ENCODE measurements at places on chromosomes 2 and 18. TPM values are rescaled to one million over a fixed set of nuclear protein-coding genes. Genes with fewer than 3 reads are reported as not detected.

Gene GCG
- polyA plus RNA-seq = not detected

Gene MC2R
- polyA plus RNA-seq = not detected

Gene SCG2
- polyA plus RNA-seq = not detected

Gene TFCP2L1
- not detected for polyA plus RNA-seq

Gene ERCC3
- 20.1 TPM for polyA plus RNA-seq

GRCh38 chr2:112819081-112819480 is 17.5 kb downstream of the IL1B start:
- no peak overlapping the region for H3K27ac ChIP-seq
- no peak overlapping the region for H3K4me3 ChIP-seq
- H3K36me3 ChIP-seq = no peaks in the 10 kb centered on the region
- H3K27me3 ChIP-seq = peaks cover 2% of the 10 kb centered on the region

- H3K4me1 ChIP-seq = peaks cover 58% of the 10 kb centered on the region
- H3K27me3 ChIP-seq = peaks cover 36% of the 10 kb centered on the region
- DNase-seq = no peak
Measured at GRCh38 chr2:218401890-218402289, 2.2 kb downstream of the CTDSP1 start.

- DNase-seq = peak; percentile 61
- H3K4me1 ChIP-seq = peaks cover 21% of the 10 kb centered on the region
- peaks cover 10% of the 10 kb centered on the region for H3K27me3 ChIP-seq
Measured at GRCh38 chr18:80171054-80171872, 62.2 kb downstream of the ADNP2 start.

GRCh38 chr18:63071701-63072141 is 247.8 kb downstream of the BCL2 start:
- H3K4me1 ChIP-seq = peaks cover 15% of the 10 kb centered on the region
- H3K4me3 ChIP-seq = no peak overlapping the region
- H3K27me3 ChIP-seq = no peaks in the 10 kb centered on the region
- no peaks in the 10 kb centered on the region for H3K36me3 ChIP-seq

DNA sequence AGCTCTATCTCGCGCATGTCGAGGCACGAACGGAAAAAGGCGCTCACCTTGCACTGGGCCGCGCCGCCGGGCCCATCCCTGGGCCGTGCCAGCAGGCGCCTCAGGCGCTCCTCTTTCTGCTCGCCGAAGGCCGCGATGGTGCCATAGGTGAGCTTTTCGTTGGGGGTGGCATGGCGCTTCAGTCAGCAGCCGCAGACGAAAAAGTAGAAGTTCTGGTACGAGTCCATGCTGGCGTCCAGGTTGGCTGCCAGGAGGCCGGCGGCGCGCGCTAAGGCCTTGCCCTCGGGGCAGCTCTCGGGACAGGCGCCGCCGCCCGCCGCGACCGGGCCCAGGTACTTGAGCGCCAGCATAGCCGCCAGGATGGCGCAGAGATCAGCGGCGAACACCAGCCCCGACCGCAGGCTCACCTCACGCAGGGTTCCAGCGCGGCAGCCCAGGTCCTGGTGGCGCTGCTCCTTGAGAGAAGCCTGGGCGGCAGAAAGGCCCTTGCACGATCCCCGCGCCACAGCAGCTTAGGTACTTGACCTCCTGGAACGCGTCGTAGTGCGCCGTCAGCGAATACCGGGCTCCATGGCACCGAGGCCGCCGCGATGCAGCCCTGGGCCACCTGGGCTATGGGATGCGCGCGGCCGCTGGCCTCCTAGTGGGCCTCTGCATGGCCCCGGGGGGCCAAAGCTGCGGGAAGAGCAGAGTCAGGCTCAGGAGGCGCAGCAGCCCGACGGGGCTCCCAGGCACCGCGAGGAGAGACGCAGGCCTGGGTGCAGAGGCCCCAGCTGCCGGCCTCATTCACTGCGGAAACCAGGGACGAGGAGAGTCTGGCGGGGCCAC is 12.8 kb downstream of the ALPG start:
- H3K27ac ChIP-seq = no peak overlapping the region
- no peaks in the 10 kb centered on the region for H3K4me1 ChIP-seq
- no peak overlapping the region for H3K4me3 ChIP-seq
- peaks cover 11% of the 10 kb centered on the region for H3K27me3 ChIP-seq
- no peaks in the 10 kb centered on the region for H3K36me3 ChIP-seq

- DNase-seq = peak; percentile 58
- no peaks in the 10 kb centered on the region for H3K36me3 ChIP-seq
- no peak overlapping the region for H3K4me3 ChIP-seq
- H3K27ac ChIP-seq = no peak overlapping the region
- no peaks in the 10 kb centered on the region for H3K27me3 ChIP-seq
Measured at GRCh38 chr2:36780231-36780839, 83.8 kb downstream of the VIT start.

- H3K4me3 ChIP-seq = no peak overlapping the region
- H3K4me1 ChIP-seq = peaks cover 77% of the 10 kb centered on the region
- no peak for DNase-seq
- no peaks in the 10 kb centered on the region for H3K36me3 ChIP-seq
- peaks cover 5% of the 10 kb centered on the region for H3K27me3 ChIP-seq
- no peak overlapping the region for H3K27ac ChIP-seq
Measured at GRCh38 chr2:237726401-237726830, 72.2 kb upstream of the RBM44 start.

All from immature natural killer cell (primary cell).